ENCODE measurements at places on chromosomes 3 and 15.

- no peak for DNase-seq
Measured at GRCh38 chr3:125179884-125180240, 32.7 kb downstream of the SLC12A8 start.

DNA sequence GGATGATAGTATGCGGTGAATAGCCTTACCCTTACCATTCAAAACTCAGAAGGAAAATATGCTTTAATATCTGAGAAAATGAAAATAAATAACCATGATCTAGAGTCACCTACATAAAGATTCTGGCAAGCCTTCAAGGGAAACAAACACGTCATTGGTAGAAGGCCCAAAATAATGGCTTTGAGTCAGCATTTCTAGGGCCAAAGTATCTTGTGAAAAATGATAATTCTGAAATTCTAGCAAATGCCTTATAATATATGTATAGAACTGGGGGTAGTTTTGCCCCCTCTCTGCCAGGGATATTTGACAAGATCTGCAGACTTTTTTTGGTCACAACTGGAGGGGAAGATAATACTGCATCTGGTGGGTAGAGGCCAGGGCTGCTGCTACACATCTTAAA lies 15.4 kb downstream of the PLSCR1 start:
- no peak for DNase-seq

DNA sequence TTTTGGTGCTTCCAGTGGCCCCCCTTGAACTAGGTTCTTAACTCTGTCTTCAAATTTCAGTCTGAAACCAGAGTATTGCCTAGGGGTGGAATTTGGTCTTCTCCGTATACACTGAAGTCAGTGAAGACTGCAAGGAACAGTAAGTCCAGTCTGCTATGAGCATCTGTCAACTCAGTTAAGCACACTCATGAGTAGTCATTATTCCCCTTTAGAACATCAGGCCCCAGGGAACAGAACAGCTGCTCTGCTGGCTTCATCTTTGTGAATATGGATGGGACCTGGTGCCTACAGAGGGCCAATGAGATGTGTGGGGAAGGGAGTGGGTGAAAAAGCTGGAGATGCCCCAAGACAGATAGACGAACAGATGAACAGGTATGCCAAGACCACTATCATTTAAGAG lies 85.2 kb upstream of the PRR23C start:
- no peak for DNase-seq

DNA sequence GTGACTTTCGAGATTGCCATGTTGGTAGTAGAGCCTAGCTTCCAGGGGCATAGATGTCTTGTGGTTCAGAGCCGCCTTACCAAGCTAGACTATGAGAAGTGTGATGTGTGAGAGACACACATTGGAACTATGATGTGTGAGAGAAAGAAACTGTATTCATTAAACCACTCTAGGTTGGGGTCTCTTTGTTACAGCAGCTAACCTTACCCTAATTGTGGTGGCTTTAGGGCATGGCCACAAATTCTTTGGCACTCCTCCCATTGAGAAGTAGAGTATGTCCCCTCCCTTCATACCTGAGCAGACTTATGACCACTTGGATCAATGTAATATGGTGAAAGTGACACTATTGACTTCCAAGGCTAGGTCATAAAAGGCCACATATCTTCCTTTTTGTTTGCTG lies 35.3 kb upstream of the CDV3 start:
- DNase-seq, result no peak

GRCh38 chr3:61288446-61288845 lies 37.2 kb upstream of the FHIT start:
- DNase-seq, result no peak

DNA sequence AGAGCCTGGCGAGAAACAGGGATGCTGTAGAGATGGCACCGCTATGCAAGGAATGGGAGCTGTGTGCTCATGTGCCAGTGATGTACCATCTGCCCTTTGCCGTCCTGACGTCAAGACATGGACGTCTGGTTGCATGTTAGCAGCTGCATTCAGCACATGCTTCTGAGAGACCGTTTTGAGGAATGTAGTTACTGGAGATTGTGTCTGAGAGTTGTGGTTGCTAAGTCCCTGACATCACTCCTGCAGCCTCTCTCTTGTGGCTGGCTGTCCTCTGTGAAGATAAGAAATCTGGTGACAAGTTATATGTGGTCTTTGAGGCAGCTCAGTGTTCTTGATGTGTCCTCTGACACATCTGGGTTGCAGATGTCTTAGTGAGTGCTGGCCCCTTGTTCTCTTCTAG lies 165.1 kb downstream of the APBA2 start:
- DNase-seq, result no peak

DNA sequence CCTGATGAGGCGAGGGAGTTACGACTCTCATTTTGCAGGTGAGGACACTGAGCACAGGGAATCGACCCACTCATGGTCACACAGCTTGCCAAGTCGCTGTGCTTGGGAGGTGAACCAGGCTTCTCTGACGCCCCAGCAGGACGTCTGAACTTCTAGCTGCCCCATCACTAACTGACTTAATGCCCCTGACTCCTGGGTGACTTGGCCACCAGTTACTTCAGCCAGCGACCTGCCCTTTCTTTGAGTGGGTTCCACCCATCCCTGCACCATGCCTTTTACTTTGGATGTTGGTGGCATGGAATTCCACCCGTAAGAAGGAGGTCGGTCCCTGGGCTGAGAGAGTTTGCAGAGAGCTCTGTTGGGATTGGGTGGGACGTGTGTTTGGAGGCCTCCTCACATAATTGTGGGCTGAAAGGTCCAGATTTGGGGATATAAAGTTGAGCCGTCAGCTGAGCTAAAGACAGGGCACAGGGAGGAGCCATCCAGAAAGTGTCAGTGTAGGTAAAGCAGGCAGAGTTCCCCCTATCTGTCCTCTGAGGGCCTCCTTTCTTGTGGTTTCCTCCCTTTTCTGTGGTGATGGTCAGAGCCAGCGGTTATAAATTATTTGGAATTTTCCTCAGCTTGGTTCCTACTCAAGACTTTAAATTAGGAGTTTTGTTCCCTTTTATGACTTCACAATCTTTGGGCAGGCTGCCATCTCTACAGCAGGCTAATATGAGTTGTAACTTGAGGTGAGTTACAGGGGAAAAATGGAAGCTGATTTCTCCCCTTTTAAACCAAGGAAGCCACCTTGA lies 55.0 kb downstream of the FLNB start:
- DNase-seq, result no peak

- DNase-seq, result no peak
Measured at GRCh38 chr15:85340852-85341251, 39.6 kb upstream of the AKAP13 start.

DNA sequence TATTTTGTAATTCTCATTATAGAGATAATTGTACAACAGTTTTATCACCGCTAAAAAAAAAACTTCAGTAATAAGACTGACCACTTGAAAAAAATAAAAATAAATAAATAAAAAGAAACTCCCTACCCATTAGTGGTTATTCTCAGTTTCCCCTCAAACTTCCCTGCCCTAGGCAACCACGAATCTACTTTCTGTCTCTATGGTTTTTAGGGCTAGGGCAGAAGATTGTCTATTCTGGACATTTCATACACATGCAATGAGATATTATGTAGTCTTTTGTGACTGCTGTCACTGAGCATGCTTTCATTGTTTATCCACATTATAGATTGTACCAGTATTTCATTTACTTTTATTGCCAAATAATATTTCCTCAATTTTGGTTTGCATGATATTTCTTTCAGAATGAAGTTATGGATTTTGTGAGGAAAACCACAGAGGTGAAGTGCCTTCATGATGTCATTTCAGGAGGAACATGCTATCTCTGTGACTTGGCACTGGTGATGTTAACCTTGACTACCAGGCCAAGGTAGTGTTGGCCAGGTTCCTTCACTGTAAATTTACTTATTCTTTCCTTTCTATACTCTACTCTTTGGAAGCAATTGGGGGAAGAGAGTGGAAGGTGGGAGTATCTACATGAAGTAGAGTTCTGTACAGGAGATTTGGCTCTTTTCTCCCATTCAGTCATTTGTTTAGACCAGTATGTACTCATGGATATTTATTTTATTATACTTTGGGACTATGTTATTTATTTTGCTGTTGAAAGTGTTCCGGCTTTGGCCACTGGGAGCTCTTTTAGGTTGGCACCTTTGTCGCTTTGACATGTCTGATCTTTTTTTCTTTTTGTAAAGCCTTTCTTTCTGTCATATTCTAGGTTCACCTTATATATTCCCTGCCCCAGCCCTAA lies 86.3 kb downstream of the GMPS start:
- DNase-seq, result no peak

GRCh38 chr3:151933234-151933853 lies 59.9 kb downstream of the SUCNR1 start:
- DNase-seq, result no peak

DNA sequence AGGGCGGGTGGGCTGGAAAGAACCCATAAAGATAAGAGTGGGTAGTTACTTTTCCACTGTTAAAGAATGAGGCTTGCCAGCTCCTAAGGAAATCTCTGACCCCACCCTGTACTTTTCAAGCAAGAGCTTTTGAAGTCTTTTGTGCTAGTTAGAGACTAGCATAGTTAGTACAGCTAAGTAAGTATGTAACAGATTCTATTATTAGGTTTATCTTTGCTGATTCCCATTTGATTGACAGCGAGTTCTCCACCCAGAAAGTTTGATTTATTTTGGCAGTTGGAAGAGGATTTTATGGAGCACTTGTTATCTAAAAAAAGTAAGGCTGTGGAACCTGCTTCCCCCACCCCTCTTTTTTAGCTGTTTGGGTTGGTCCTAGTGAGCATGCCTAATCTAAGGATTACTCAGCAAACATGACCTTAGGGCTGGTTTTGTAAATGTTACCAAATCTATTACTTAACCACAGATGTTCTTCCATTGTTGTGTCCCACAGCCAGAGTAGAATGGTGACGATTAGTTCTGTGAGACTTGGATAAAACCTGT lies 57.6 kb downstream of the FNDC3B start:
- DNase-seq, result no peak
